ENCODE measurements at places on chromosomes 4 and X. TPM values are rescaled to one million over a fixed set of nuclear protein-coding genes. Genes with fewer than 3 reads are reported as not detected.

The DUX4 gene
- polyA plus RNA-seq: not detected

The BBS12 gene
- 1.1 TPM for polyA plus RNA-seq

The ZNF157 gene
- polyA plus RNA-seq: not detected

- H3K27me3 ChIP-seq: no peaks in the 10 kb centered on the region
- H3K4me1 ChIP-seq: peaks cover 5% of the 10 kb centered on the region
- no peaks in the 10 kb centered on the region for H3K36me3 ChIP-seq
- DNase-seq: no peak
Observed at GRCh38 chr4:120826449-120826848, 96.1 kb downstream of the PRDM5 start.

GRCh38 chr4:139278912-139279759 is 889 bp downstream of the MGARP start:
- peaks cover 24% of the 10 kb centered on the region for H3K27me3 ChIP-seq
- peaks cover 17% of the 10 kb centered on the region for H3K4me1 ChIP-seq
- H3K27ac ChIP-seq: no peak overlapping the region
- no peak for DNase-seq
- no peaks in the 10 kb centered on the region for H3K36me3 ChIP-seq

GRCh38 chr4:38111717-38112116 is 151.5 kb downstream of the PTTG2 start:
- H3K27me3 ChIP-seq: no peaks in the 10 kb centered on the region
- H3K4me1 ChIP-seq: peaks cover 88% of the 10 kb centered on the region
- DNase-seq: no peak
- no peak overlapping the region for H3K27ac ChIP-seq

DNA sequence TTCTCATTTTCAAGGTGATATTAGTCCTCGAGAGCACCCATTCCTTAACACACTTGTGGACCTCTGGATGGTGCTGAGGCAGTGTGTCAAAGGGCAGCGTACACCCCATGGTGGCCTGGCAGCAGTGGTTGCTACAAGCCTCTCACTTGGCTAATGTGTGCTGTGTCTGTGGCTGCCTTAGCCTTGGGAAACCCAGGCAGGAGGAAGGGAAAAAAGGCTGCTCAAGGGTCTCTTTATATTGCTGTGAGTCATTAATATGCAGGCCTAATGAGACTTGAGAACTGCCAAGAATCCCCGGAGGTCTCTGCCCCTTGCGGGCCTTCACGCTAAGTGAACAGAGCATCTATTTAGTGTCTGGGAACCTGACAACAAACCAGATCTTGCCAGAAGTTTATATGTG is 7.0 kb downstream of the PCDH10 start:
- no peak overlapping the region for H3K27ac ChIP-seq
- peaks cover 22% of the 10 kb centered on the region for H3K4me1 ChIP-seq
- no peaks in the 10 kb centered on the region for H3K36me3 ChIP-seq
- peak; percentile 49 for DNase-seq
- H3K27me3 ChIP-seq: peaks cover 31% of the 10 kb centered on the region
- no peak overlapping the region for H3K4me3 ChIP-seq
